Stimulated activated CD4-positive, alpha-beta T cell treated with anti-CD3 and anti-CD28 coated beads, Interleukin-1b, Interleukin-23, amount 100 ng/mL, for 1 hour (primary cell): ENCODE measurements at places on chromosomes 11 and 22.

- DNase-seq, result no peak
Observed at GRCh38 chr11:65219930-65220213, 38.1 kb downstream of the CAPN1 start.

GRCh38 chr11:119788096-119788883, 59.3 kb upstream of the NECTIN1 start:
- no peak for DNase-seq

GRCh38 chr11:71437879-71438278, 10.3 kb downstream of the DHCR7 start:
- no peak for DNase-seq

- no peak for DNase-seq
Observed at GRCh38 chr11:44854086-44854485, 96.6 kb downstream of the TP53I11 start.

GRCh38 chr11:46387919-46388618, 3.5 kb downstream of the CHRM4 start:
- no peak for DNase-seq

- no peak for DNase-seq
Observed at GRCh38 chr11:37948258-37948657, 1350.2 kb upstream of the RAG2 start.
